ENCODE measurements at places on chromosomes 1 and 21.

DNA sequence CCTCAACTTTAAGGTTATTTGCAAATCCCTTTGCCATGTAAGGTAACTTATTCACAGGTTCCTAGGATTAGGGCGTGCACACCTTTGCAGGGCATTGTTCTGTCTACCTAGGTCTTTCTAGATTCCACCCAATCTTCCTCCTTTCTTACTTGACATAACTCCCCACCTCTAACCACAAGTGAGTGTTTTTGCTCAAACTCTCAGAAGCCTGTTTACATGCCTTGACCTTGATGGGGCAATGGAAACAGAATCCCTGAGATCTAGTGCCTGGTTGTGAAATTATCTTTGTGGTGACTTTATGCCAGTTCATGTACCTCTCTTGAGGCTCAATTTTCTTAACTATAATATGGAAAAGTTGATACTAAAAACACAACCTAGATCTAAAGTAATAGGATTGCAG, 296.6 kb downstream of the TTLL7 start:
- DNase-seq = no peak

DNA sequence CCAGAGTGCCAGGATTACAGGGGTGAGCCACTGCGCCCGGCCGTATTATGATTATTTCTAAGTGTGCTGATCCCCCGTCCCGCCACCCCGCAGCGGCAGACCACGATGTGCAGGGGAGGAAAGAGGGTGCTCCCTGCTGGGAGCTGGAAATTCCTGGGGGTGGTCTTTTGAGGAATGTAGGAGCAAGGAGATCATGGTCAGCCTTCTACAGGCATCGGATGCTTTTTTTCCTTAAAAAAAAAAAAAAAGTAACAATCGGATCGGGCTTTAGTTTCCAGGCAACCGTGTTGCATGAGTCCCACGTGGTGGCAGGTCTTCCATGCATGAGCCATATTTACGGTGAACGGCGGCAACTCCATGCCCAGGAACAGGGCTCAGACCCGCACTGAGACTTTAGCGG, 74.2 kb upstream of the COX20 start:
- peak; percentile 54 for DNase-seq

- DNase-seq = no peak
These were observed 37.8 kb downstream of the SGIP1 start for GRCh38 chr1:66571789-66572188.

- no peak for DNase-seq
These were observed 33.4 kb downstream of the B3GALNT2 start for GRCh38 chr1:235470741-235471439.

DNA sequence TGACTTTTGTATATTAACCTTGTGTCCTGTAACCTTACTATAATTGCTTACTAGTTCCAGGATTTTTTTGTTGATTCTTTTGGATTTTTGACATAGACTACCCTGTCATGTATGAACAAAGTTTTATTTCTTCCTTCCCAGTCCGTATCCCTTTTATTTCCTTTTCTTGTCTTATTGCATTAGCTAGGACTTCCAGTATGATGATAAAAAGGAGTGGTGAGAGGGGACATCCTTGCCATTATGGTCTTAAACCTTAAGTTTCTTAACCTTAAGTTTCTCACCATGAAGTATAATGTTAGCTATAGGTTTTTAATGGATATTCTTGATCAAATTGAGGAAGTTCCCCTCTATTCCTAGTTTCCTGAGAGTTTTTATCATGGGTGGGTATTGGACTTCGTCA, 24.5 kb upstream of the TBX19 start:
- no peak for DNase-seq

- DNase-seq = no peak
These were observed 48.4 kb downstream of the SLAMF6 start for GRCh38 chr1:160474392-160475242.

DNA sequence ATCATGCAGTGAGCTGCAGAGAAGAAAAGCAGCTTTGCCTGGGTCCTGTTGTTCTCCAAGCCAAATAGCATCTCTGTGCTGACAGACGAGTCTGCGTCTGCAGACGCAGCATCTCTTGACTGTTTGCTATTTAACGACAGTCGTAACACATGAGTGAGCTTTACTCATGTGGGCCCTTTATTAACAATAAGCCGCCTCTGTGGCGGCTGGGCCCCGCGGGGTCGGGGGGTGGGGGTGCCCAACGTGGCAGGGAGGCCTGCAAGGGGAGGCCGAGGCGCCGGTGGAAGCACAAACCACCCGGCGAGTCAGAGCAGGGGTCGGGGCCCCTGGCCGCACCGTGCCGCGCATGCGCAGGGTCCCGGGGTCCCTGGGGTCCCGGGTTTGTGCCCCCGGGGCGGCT, 435.1 kb downstream of the KIF26B start:
- no peak for DNase-seq

DNA sequence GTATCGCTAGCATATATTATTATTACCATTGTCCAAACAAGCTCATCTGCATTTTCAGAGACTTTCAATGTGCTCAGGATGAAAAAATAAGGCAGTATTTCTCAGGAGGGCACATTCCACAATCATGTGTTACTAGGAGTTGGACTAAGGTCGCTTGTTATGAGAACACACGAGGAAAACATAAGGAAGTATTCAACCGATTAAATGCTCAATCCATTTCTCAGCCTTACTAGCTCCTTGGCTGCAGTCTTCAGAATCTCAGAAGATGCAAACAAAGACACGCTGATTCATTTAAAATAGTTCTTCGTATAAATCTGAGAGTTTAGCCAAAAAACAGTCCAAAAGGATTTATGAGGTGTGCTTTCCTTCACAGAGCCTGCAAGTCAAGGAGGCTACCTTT, 82.0 kb upstream of the JAK1 start:
- no peak for DNase-seq

DNA sequence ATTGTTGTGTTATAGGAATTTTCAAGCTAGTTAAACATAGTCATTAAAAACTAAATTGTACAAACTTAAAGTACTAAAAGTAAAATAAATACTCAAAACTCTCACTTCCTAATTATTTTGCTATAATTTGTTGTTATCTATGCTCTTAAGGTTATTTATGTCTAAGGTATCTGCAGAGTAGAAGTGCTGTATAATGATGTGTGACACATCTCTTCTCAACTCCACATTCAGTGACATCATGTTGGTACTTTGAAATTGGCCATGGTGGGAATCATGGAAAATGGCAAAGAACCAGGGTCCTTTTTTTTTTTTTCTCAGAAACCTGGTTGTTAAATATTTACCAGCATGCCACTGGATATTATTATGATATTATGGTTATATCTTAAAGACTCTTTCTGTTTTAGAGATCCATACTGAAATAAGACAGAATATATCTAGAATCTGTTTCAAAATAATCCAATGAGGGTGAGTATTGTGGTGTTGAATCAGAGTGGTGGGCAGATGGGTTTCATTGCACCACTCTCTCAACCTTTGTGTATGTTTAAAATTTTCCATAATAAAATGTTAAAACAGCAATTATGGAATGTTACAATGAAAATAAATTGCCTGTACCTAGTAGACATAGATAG, 22.4 kb downstream of the LRRC8B start:
- no peak for DNase-seq

DNA sequence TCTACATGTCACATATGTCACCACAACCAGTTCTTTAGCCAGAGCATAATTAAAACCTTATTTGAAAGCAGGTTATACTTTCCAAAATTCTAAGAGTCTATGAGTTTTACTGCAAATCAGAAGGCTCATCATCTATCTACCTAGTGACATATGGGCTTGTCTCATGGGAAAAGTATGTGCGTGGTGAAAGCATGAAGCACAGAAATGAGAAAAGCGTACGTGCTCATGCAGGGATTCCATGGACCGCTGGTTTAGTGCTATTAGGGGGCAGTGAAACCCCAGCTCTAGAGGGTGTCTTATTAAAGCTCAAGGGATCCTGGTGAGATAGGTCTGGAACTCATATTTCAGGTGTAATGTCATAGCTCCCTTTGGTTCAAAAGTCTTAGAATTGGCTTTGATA, 50.2 kb downstream of the FAM163A start:
- no peak for DNase-seq

DNA sequence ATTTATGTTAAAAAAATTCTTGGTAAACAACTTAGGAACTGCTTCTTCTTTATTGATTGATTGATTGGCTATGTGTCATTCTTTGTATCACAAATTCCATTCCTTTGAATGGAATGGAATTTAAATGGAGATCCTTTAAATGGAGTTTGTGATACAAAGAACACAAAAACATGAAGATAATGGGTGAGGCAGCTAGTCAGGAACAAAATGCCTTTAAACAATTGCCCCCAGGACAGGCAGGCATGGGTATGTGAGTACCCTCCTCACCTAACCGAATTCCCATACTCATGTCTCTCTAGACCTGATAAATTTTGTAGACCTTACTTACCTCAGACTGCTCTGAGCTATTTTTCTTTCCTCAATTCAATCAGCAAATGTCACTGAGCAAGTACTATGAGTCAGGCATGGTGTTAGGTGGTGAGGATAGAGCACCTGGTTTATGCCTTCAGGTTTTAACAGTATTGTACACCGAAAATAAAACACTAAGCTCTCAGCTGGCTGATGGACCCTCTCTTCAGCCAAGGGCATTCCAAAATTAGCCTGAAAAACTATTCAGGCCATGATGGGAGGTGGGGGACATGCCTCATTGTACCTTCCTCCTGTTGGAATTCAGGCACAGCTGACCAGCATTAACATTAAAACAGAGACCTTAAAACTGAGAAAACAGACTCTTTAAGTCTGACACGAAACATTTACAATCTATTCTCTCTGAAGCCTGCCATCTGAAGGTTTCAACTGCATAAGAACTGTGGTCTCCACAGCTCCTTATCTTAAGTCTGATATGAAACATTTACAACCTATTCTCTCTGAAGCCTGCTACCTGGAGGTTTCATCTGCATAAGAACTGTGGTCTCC, 58.9 kb downstream of the OLFML3 start:
- no peak for DNase-seq

DNA sequence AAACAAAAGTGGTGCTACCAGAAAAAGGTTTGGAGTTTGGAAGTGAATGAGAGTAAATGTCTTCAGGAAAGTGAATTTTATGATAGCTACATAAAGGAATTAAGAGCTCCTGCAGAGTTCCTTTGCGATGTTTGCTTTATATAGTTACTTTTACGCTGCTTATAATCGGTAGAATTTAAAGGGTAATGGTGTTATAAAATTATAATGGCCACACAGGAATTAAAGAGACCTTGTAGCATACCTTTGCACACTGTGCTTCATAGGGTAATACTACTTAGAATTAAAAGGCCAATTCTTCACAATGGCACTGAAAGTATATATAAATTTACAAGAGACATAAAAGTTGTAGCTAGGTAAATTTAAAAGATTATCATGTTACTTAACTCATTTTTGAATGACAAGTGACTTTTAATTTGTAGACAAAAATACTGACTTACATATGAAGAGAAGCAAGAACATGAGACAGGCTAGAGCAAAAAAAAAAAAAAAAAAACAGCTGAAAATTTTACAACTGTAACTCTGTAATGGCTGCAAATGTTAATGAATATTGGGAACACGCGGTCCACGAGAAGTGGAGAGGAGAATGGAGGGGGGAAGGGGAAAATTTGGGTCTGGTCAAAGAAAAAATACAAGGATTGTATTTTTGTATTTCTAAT, 65.9 kb upstream of the LBR start:
- no peak for DNase-seq

DNA sequence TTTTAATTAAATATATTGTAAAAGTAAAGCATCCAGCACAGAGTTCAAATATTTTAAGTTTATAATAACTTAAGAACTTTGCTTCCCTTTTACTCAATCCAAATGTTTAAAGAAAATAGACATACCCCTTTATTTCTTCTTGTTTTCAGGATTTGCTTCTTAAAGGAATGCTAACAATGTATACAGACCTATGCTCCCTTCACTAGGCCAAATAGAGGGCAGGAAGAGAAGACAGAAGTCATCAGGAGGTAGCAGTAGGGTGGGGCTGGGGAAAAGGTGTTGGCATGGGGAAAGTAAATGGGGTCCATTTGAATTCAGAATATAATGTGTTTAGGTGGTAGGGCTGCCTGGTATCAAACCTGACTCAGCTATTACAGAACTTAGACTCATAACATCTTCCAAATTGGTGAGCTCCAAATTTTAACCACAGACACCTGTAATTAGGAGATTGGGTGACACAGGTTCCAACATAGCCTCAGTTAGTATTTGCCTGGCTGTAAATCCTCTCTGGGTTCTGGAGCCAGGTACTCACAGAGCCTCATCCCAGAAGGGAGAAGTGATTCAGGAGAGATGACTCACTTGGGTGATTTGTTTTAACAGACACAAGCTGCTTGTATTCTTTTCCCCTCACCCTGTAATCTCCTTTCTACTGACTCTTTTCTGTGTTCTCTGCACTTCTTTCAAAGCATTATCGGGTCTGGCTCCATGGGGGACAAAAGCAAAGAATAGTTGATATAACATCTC, 60.1 kb upstream of the DUSP10 start:
- no peak for DNase-seq

DNA sequence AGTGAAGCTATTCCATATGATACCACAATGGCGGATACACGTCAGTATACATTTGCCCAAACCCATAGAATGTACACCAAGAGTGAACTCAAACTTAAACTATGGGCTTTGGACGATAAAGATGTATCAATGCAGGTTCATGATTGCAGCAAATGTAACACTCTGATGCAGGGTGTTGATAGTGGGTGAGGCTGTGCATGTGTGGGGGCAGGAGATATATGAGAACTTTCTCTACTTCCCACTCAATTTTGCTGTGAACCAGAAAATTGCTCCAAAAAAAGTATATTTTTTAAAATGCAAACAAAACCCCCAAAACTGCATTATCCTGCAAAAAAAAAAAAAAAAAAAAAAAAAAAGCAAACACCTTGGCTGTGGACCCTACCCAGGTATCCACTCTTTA, 3.4 kb downstream of the ATP1A2 start:
- DNase-seq = no peak

GRCh38 chr1:186765446-186765845, 63.3 kb upstream of the PLA2G4A start:
- DNase-seq = no peak

DNA sequence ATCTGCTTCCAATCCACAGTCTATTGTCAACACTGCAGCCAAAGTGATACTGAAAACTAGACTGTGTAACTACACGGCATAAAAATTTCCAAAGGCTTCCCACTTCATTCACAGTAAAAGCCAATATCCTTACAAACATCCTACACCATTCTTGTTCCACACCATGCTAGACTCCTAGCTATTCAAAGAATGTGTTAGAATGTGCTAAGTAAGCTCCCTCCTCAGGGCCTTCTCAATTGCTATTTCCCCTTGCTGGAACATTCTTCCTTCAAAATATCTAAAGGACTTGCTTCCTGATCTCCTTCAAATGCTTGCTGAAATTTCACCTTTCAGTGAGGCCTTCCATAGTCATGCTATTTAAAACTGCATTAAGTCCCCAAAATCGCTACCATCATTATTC, 228.1 kb downstream of the AKT3 start:
- no peak for DNase-seq

- no peak for DNase-seq
These were observed 12.9 kb downstream of the ARHGEF16 start for GRCh38 chr1:3467096-3468036.

- DNase-seq = no peak
These were observed 12.8 kb upstream of the LRRC52 start for GRCh38 chr1:165531021-165531420.

- DNase-seq = no peak
These were observed 20.2 kb upstream of the MGST3 start for GRCh38 chr1:165610866-165611265.

Measured in head of caudate nucleus (tissue), 42 donors.